ENCODE measurements at places on chromosomes 12 and 14.

GRCh38 chr12:131939007-131939406 is 9.9 kb downstream of the PUS1 start:
- no peak for DNase-seq

DNA sequence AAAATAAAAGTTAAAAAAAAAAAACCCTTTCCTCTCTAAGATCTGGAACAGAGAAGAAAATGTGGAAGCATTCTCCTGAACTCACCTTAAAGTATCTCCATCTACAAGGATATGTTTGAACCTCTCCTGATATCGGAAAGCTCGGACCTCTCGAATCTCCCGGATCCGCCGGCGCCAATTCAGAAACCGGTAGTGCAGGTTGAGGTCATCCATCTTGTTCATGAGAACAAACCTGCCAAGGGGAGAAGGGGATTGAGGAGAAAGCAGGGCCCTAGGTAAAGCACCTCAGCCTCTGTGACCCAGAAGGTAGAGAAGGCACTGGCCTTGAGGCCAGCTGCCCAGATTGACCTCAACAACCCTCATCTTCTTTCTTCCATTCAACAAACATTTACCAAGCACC is 2.2 kb downstream of the SPRYD3 start:
- DNase-seq = no peak

- DNase-seq = no peak
Observed at GRCh38 chr12:90360300-90360699, 594.7 kb downstream of the CCER1 start.

GRCh38 chr12:47819138-47819895 is 386 bp downstream of the HDAC7 start:
- DNase-seq = no peak

- no peak for DNase-seq
Observed at GRCh38 chr12:58247633-58248032, 306.3 kb downstream of the ATP23 start.

DNA sequence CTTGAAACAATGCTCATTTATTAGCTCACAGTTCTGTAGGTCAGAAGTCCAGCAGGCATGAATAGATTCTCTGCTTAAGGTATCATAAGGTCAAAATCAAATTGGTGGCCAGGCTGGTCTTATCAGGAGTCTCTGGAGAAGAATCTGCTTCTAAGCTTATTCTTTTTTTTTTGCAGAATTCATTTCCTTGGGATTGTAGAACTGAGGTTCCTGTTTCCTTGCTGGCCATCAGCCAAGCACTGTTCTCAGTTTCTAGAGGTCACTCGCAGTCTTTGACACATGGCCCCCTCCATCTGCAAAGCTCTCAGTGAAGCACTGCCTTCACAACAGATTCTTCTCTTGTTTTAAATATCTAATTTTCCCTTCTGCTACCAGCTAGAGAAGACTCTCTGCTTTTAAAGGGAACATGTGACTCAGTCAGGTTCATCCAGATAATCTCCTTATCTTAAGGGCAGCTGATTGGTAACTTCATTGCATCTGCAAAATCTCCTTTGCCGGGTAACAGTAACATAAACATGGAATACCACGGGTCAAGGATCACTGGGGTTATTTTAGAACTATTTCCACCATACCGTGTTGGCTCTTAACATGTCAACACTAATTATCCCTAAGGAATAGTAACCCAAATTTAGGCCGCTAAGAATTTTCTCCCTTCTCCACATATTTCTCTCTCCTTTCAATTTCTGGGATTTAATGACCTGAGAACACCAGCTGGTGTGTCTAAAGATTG is 25.3 kb downstream of the RHOJ start:
- DNase-seq = no peak

- DNase-seq = peak; percentile 31
Observed at GRCh38 chr12:15497671-15498292, 175.5 kb downstream of the PTPRO start.

Measured in renal pelvis (tissue), 12 donors.